Ovary (tissue), 10 donors: ENCODE measurements at places on chromosomes 4 and X.

- peak; percentile 49 for DNase-seq
Observed at GRCh38 chr4:76610751-76611547, 175.9 kb downstream of the SHROOM3 start.

DNA sequence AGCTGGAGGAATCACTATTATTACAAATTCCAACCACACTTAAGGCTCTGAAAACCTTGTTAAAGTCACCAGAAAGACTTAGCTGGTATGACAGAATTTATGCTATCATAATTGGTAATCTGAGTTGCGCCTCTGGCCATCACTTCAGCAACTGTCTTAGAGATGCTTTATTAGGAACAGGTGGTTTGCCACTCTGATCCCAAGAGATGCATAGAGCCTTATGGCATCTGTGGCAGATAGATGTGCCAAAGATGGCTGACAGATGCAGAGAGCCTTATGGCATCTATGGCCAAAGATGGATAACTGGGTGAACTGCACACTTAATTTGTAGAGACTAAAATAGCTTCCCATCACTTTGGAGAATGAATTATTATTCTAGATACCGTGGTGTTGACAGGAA lies 32.3 kb upstream of the PLAC8 start:
- DNase-seq: no peak

- DNase-seq: no peak
Observed at GRCh38 chrX:70970482-70970995, 39.6 kb upstream of the SLC7A3 start.

GRCh38 chr4:85937507-85937906 lies 422.3 kb downstream of the MAPK10 start:
- no peak for DNase-seq

GRCh38 chrX:101219864-101220346 lies 319 bp downstream of the DRP2 start:
- DNase-seq: peak; percentile 30

DNA sequence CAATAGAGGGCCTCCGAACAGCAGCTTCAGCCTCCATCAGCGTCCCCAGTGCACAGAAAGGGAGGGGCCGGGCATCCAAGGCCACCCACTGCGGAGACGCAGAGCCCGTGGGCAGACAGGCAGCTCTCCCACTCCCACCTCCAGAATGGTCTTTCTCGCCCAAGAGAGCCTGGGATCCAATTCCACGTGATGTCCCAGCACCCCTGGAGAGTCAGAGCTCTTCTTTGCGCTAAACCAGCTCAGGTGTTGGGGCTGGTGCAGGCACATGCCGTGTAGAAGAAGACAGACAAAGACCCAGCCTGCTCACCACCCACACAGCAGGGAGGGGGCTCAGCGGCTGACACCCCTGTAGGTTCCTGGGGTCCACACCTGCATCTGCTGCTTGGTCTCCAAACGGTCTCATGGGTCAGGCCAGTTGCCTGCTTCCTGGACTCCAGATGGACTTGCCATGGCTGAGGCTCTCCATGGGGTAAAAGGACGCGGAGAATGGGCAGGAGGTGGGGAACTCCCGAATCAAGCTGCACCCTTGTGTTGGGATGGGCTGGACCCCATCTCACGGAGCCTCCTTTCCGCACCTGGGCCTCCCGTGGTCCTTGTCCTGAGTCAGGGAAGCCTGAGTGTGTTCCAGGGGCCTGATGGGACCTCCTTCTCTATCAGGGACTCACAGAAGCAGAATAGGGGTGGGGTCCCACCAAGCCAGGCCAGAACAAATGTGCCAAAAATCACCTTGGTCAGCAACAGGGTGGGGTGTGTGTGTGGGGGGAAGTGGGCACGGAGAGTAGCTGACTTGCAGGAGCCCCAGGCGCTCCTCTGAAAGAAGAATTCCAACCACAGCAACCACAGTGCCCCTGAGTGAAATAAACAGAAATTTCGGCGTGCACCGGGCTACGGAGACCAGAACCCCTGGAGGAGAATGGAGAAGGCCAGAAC lies 11.6 kb upstream of the ASMTL start:
- DNase-seq: no peak

DNA sequence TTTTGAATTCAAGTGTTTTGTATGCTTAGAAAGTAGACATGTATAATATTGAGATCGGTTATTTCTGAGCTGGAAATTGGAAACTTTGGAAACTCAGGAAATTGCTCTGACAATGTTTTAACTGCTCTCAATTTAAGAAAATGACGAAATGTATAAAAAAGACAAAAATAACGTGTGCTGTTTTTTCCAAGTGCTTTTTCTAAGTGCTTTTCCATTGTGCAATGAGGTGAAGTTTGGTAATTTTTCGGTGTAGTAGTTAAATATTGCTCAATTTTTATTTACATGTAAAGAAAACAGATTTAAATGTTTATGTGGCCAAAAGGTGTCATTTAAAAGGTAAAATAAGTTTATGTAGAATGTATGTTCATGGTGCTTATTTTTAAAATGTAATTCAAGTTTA lies 39.4 kb upstream of the RHOH start:
- DNase-seq: no peak

DNA sequence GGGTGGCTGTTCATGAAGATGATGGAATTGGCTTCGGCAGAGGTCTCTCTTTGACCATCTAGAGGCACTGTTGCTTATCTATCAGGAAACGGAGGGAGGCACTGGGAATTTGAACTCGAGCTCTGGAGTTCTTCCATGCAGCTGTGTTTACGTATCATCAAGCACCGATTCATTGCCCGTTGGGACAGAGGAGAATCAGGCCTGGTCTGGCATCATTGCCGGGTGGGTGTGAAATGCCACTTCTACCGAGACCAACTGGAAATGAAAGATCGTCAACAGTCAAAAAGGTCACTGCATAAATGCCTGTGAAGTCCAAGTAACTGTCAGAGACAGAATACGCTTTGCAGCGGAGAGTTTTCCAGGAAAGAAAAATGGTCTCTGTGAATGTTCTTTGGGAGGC lies 166.9 kb downstream of the ASMT start:
- DNase-seq: no peak

DNA sequence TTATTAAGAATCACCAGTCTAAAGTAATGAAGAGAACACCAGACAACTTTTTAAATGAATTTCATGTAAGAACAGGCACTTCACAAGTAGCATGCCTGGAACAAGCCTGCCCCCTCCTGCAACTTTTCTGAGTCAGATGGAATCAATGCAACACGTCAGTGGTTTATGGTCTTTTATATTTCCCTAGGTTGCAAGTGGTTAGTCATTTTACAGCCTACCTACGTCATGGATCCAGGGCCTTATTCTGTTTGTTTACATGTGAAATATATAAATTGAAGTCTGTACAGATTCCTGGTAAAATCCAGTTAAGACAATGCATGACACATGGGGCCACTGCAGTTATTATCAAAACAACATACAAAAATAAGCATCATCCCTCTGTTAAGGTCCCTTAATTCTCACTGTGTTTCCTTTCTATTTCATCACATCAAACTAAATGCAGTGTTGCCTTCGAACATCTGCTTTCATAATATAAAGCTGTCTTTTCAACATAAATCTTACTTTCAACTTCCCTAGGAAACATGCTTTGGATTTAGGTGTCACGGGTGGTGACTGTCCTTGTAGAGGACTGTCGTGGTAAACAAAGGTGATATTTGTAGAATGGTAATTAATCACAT lies 309.3 kb downstream of the FRMPD4 start:
- no peak for DNase-seq

DNA sequence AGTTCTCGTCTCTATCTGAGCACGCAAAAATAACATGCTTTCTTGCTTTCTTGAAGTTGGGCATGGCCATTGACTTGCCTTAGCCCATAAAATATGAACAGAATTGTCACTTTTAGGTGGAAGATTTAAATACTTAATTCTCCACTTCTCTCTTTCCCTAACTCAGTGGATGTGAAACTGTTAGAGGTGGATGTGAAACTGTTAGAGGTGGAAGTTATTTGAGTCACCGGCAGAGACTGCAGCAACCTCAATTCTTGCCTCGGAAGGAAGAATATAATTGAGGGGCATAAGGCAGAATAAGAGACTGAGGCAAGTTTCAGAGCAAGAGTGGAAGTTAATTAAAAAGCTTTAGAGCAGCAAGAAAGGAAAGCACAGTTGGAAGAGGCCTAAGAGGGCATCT lies 2.8 kb upstream of the PARM1 start:
- DNase-seq: no peak

DNA sequence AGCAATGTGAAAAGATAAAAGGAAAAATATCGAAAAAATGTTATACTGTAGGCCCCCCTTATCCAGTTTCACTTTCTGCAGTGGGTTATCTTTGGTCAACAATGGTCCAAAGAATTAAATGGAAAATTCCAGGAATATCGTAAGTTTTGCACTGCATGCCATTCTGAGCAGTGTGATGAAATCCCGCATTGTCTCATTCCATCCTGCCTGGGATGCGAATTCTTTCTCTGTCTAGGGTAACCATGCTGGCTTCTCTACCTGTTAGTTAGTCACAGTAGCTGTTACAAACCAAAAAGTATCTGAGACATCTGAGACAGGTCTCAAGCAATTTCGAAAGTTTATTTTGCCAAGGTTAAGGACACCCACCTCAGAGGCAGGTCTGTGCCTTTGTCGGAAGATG lies 170.3 kb downstream of the COX18 start:
- DNase-seq: no peak
